ENCODE measurements at places on chromosomes 5 and 9. TPM values are rescaled to one million over a fixed set of nuclear protein-coding genes. Genes with fewer than 3 reads are reported as not detected.

- no peak for DNase-seq
These were observed 540.1 kb downstream of the EBF1 start for GRCh38 chr5:158559643-158560042.

GRCh38 chr5:51416149-51416548 is 32.9 kb downstream of the ISL1 start:
- DNase-seq = no peak

GRCh38 chr5:112978836-112979235 is 2.2 kb downstream of the DCP2 start:
- DNase-seq = no peak

GRCh38 chr5:170640731-170641588 is 137.1 kb downstream of the KCNIP1 start:
- no peak for DNase-seq

DNA sequence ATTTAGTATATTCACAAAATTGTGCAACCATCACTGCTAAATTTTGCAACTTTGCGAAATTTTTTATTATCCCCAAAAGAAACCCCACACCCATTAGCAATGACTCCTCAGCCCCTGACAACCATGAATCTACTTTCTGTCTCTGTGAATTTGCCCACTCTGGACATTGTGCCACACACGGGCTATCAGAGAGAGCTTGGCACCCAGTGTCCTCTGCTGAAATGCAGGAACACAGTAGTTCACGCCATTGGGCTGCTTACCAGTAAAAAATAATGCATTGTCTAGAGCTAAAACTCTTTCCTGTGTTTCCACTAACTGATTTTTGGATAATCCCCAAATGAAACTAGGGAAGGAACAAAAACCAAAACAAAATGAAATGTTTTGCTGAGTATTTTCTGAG is 60.0 kb downstream of the HRH2 start:
- DNase-seq = no peak

- DNase-seq = no peak
These were observed 94.9 kb downstream of the TLE1 start for GRCh38 chr9:81594415-81594814.

The TYRP1 gene
- 0.80 TPM for total RNA-seq

The NMUR2 gene
- total RNA-seq = not detected

The IFNA21 gene
- total RNA-seq = not detected
